Activated naive CD4-positive, alpha-beta T cell treated with anti-CD3 and anti-CD28 coated beads, Interleukin-2, amount 10 ng/mL, durations not matched to agents 7 days and 5 days (primary cell): ENCODE measurements at places on chromosomes 6 and 20.

GRCh38 chr6:11236076-11236750, 3.7 kb upstream of the NEDD9 start:
- peak; percentile 39 for DNase-seq
- peaks cover 47% of the 10 kb centered on the region for H3K4me1 ChIP-seq
- H3K27ac ChIP-seq: peak overlapping the region; percentile 51
- H3K4me3 ChIP-seq: no peak overlapping the region

DNA sequence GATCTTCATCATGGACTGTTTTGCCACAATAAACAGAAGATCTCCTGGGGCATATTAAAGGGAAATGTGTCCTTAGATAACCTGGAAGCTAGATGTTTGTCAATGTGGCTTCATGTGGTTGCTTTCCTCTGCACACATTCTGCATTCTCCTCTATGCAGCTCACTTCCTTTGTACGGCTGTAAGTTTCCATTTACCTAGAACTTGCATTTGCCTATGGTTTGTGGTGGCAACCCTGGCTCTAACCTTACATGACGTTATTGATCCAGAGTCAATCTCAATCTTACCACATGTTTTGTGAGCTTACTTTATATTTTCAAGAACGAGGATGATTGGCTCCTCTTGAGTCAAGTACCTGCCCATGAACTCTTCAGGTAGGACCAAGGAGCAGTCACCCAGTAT, 863.1 kb downstream of the MAFB start:
- no peaks in the 10 kb centered on the region for H3K36me3 ChIP-seq
- DNase-seq: no peak
- H3K4me3 ChIP-seq: no peak overlapping the region
- H3K27me3 ChIP-seq: no peaks in the 10 kb centered on the region
- H3K27ac ChIP-seq: no peak overlapping the region

GRCh38 chr6:40671001-40671693, 84.0 kb upstream of the LRFN2 start:
- no peaks in the 10 kb centered on the region for H3K4me1 ChIP-seq
- H3K4me3 ChIP-seq: no peak overlapping the region
- no peak overlapping the region for H3K27ac ChIP-seq
- H3K36me3 ChIP-seq: no peaks in the 10 kb centered on the region
- no peak for DNase-seq

DNA sequence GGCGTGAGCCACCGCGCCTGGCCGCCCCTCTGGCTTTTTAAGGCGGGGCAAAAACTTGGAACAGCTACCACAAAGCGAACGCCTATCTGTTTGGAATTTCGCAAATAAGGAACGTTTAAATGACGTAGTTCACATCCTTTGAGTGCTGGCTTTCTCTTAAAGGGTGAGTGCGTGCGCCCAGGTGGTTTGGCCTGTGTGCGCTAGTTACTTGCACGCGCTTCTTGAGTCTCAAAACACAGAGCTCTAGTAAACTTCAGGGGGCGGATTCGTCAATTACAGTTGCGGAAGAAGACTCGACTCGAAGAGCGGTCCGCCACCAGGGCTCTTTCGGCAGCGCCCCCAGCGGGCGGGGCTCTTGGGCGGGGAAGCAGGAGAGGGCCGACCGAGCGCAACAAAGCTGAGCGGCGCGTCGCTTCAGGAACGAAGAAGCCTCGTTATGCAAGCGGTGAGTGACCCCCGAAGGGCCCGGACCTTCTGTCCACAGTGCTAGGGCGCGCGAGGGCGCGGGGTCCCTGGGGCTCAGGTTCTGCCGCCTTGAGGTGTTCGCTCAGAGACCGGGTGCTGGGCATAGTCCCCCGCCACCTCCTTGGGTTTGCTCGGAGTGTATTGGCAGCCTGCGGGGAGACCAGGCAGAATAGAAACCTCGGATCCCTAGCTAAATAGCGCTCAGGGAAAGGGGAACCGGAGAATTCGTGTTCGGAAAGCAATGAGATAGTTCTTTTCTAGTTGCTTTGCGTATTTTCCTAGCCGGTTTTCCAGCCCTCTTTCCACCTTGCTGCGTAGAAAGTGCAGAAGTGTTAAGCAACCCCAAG, at the start of gene SYCP2L:
Gene SYCP2L, plus strand, starts transcription at position 362 of the 812 bp plus-strand sequence. Its CDS starts 75 bp downstream, at position 437.
- no peaks in the 10 kb centered on the region for H3K36me3 ChIP-seq
- peaks cover 6% of the 10 kb centered on the region for H3K4me1 ChIP-seq
- peaks cover 78% of the 10 kb centered on the region for H3K27me3 ChIP-seq
- DNase-seq: no peak
- H3K27ac ChIP-seq: peak within 1 kb of the TSS; percentile 70

DNA sequence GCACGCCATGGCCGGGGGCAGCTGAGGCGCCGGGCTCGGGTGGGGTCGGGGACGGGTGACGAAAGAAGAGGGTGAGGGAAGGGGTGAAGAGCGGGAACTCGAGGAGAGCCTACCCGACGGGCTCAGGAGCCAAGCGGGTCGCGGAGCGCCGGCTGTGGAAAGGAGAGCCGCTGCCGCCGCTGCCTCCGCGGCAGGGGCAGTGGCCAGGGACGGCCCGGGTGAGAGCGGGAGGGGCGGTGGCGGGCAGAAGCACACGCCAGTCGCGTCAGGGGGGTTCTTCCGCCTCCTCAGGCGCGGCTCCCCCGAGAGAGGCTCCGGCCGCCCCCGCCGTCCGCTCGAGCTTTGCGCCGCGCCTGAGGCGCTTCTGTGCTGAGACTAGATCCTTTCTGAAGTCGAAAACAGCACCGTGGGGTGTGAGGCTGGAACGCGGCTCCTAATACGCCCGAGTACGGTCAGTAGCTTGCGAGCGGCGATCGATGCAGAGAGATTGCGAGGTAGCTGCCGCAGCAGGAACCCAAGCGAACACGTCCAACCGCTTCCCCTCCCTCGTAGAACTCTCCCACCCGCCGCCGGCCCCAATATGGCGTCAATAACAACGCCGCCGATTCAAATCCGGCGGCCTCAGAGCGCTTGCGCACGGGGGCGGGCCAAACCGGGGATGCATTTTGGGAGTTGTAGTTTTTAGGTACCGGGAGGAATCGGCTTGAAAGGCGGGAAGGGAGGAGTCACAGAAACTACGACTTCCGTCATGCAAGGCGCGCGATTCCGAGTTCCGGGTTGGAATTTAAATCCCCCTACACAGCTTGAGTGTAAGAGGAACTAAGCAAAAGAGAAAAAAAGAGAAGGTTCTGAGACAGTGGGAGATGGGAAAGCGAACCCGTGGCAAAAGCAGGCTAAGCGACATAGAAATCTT, at the start of gene AKIRIN2:
Gene AKIRIN2, minus strand, starts transcription at position 558 of the 913 bp plus-strand sequence. Its CDS starts 549 bp downstream, at position 9.
- peak; percentile 97 for DNase-seq
- peaks cover 40% of the 10 kb centered on the region for H3K4me1 ChIP-seq
- H3K36me3 ChIP-seq: peaks cover 22% of the 10 kb centered on the region
- no peaks in the 10 kb centered on the region for H3K27me3 ChIP-seq

- H3K36me3 ChIP-seq: no peaks in the 10 kb centered on the region
- no peak for DNase-seq
- H3K27me3 ChIP-seq: no peaks in the 10 kb centered on the region
- no peak overlapping the region for H3K4me3 ChIP-seq
These were observed 376.4 kb downstream of the HACE1 start for GRCh38 chr6:104483225-104483834.
